Umbilical cord (tissue), 2 donors: ENCODE measurements at places on chromosomes 1 and 21.

- peak; percentile 82 for DNase-seq
Measured at GRCh38 chr1:203625628-203626019, 1.0 kb upstream of the ATP2B4 start.

GRCh38 chr21:45439161-45439872 is 34.4 kb downstream of the COL18A1 start:
- peak; percentile 84 for DNase-seq

GRCh38 chr21:32940079-32941014 is 85.4 kb upstream of the OLIG2 start:
- peak; percentile 18 for DNase-seq

GRCh38 chr21:29166323-29166722 is 35.9 kb downstream of the MAP3K7CL start:
- DNase-seq: no peak

GRCh38 chr1:151859891-151860293 is 6.4 kb upstream of the THEM5 start:
- no peak for DNase-seq

- DNase-seq: no peak
Measured at GRCh38 chr1:180244840-180245239, 14.8 kb downstream of the LHX4 start.

DNA sequence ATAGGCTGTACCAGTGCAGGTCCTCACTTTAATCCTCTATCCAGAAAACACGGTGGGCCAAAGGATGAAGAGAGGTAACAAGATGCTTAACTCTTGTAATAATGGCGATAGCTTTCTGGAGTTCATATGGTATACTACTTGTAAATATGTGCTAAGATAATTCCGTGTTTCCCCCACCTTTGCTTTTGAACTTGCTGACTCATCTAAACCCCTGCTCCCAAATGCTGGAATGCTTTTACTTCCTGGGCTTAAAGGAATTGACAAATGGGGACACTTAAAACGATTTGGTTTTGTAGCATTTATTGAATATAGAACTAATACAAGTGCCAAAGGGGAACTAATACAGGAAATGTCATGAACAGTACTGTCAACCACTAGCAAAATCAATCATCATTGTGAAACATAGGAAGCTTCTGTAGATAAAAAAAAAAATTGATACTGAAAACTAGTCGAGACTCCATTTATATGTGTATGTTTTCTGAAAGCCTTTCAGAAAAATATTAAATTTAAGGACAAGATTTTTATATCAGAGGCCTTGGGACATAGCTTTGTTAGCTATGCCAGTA is 7.0 kb downstream of the SOD1 start:
- no peak for DNase-seq

- DNase-seq: no peak
Measured at GRCh38 chr1:5125208-5125607, 470.8 kb downstream of the AJAP1 start.

DNA sequence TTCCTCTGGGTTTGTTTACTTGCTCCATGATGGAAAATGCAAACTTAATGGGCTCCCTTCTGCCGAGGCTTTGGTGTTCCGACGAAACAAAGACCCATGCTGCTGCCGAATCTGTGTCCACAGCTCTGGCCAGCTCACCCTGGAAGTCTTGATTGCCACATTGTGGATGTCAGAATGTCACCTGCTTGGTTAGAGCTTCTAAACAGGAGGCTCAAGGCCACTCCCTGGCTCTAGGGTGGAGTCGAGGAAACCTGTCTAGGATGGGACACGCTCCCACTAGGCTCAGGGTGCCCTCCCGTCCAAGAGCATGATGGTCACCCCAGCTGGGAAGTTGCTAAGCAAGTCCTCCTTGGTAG is 279.3 kb upstream of the VAMP3 start:
- no peak for DNase-seq

DNA sequence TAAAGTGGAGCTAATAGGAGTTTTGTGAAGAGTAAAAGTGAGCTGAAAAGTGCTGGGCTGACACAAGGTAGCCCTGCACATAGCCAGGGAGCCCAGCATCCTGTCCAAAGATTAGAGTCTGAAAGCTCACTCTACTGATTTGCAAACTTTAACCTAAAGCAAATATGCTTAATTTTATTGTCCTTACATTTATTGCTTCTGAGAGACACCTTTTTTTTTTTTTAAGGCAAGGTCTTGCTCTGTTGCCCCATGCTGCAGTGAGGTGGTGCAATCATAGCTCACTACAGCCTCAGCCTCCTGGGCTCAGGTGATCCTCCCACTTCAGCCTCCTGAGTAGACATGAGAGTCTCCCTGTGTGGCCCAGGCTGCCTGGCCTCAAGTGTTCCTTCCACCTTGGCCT is 16.5 kb downstream of the MGST3 start:
- DNase-seq: no peak

DNA sequence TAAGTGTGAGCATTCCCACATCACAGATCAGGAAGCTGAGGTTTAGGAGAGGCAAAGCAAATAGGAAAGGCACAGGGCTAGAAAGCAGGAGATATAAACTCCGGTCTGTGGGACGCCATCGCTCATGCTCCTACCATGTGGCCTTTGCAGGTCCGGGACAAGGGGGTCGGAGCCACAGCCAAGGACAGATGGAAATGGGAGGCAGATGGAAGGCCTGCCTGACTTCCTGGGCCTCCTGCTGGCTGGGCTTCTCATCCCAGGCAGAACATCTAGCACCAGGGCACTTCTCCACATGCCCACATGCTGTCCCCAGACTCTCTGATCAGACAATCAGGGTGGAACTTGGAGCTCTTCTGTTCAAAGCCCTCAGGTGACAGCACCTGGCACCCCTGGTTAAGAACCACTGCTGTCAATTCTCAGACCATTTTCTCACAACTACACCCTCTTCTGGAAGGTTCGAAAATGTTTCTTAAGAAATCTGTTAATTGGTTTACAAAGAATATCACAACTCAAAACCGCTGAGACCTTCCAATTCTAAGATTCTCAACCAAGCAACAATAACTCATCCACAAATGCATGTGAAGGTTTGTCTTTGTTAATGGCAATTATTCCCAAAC is 173.3 kb upstream of the EDN2 start:
- DNase-seq: no peak

DNA sequence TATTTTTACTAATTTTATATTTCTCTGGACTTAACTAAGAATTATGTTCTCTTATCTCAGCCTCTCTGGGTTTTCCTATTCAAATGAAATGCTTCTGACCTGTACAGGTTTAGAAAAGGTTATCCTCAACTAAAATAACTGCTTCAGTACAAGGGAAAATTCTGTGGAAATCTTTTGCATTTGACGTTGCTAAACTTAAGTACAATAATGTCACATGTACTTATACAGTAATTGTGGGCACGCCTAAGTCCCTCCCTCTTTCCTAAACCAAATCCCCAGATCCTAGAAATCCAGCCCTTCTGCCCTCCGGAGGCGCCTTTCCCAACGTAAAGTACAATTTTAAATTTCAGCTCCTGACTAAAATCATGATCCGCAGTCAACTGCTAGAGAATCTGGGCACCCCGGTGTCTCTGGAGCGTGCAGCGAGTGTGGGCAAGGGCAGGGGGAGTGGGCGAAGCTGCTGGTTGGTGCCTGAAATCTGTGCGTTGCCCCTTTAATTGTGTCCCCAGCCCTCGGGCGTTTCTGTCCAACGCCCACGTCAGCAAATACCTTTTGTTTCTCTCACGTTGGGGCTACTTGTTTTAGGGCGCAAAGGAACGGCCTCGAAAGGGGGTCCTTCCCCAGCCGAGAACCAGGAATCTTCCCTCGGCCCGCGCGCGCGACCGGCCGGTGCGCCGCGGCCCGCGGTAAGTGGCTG is at the start of gene ZBTB8A:
TSS of gene ZBTB8A (plus strand) at position 541 of the 697 bp plus-strand sequence. CDS start 53,505 bp downstream, outside the sequence.
- DNase-seq: peak; percentile 77

DNA sequence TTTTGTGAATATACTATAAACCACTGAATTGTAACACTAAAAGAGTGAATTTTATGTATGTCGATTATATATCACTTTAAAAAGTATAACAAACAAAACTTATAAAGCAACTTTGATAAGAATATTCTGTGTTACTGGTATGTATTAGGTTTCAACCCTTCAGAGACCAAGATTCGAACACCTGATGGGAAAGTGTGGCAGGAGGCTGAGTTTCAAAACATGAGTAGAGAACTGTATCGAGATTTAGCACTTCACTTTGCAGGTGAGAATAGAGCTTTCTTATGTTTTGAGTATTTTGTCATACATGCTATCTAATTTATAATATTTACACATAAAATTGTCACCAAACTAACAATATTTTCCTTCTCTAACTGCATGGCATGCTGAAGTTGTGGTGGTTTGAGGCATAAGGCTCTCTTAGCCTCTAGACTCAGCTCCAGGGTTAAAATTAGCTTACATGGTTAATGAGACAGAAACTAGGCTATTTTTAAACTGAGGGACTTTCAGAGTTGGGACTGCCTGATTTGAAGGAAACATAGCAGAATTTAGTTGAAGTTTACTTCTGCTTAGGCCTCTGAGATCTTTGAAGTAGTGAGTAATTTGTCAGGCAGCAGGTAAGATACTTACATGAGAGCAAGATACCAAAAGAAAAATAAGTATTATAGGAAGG is 48.6 kb downstream of the CEP350 start:
- DNase-seq: no peak

- no peak for DNase-seq
Measured at GRCh38 chr1:206748348-206749030, 22.1 kb upstream of the IL19 start.

DNA sequence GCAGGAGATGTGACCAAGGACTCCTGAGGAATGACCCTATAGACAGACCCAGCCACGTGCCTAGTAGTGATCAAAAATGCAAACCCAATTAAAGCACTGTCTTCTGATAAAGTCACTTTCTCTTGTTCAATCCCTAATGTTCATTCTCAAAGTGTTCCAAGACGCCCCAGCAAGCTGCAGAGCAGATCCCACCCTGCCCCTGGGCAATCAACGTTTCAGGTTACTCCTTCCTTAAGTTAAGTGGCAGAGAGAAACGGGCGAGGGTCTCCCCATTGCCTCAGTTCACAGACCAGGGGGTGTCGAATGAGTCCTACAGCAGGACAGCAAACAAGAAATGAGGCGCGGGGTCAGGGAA is 699 bp upstream of the RGS2 start:
- peak; percentile 41 for DNase-seq

DNA sequence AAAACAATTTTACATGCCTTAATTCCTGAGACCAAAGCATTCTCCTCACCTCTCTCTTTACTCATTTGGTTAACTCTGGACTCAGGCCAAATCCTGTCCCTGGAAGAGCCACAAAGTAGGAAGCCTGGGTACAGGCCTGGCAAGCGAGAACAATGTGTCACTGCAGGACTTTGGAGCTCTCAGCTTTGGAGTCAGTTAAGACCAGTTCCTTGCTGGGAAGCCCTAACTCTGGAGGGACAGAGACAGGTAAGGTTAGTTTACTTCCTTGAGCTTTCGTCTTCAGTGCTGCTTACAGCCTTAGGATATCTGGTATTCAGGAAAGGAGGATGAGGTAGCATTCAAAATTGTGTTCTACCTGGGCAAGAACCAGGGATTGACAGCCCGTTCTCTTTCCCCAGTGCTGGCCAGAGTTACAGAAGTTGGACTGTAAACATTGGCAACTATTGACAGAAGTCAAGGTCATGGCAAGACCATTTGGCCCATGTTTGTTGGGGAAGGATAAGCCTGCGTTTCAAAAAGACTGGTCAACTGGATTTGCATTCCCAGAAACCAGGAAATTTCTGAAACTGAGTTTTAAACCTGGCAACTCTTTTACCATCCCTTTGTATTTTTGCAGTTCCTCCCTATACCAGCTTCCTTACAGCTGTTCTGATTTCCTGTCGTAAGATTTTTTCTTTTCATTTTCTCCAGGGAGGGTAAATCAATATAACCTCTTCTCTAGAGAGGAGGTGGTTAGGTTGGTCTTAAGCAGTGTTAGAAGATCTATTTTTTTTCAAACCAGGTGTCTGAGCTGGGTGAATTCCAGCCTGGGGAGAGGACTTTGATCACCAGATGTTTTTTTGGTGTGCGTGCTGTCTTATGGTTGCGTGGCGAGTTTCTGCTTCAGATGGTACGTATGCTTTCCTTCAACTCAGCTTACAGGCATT is at the start of gene C4BPB:
TSS of gene C4BPB (plus strand) at position 160 of the 926 bp plus-strand sequence. CDS start at position 832, 672 bp downstream.
- DNase-seq: no peak

GRCh38 chr1:30052178-30052577 is 671.2 kb downstream of the MATN1 start:
- no peak for DNase-seq

- DNase-seq: no peak
Measured at GRCh38 chr1:10065344-10065685, 32.6 kb downstream of the UBE4B start.

DNA sequence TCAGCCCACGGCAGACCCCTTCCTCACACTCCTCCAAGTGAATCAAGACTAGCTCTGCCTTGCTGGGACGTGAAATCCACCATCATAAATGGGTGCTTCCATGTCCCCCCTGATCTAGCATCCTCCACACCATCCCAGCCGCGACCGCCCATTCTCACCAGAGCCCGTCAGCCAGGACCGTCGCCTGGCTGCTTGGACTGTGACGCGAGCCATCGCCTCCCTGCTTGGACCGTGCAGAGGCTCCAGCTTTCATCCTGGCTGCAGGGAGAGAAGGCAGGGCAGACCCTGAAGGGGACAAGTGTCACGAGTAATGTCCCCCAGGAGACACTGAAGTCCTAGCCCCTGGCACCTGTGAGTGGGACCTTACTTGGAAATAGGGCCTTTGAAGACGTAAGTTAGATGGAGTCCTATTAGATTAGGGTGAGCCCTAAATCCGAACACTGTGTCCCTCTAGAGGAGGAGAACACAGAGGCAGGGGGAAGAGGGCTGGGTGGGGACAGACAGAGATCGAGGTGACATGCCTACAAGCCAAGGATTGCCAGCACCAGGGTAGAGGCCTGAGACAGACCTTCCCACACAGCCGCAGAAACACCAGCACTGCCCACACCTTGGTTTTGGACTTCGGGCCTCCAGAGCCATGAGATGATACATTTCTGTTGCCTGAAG is 12.8 kb upstream of the PRKCZ start:
- DNase-seq: no peak

DNA sequence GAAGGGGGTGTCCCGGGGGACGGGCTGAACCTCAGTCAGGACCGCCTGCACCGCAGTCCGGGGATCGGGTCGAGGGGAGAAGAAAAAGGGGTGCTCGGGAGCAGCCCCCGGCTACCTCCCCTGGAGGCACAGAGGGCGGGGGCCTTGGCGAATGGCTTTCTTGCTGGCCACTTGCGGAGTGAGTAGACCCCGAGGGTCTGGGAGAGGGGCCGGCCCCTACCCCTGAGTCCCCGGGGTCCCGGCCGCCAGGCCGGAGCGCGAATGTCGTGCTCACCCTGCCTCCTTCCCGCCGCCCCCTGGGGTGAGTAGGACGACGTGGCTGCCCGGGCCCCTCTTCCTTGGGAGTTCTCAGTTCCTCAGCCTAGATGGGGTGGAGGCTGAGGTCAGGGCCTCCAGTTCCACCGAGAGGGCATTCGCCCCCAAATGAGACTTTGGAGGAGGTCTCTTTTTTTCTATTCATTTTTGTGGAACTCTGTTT is 113.0 kb downstream of the OSBPL9 start:
- DNase-seq: peak; percentile 50

GRCh38 chr1:54516249-54516920 is 31.6 kb upstream of the ACOT11 start:
- DNase-seq: no peak
